ENCODE measurements at places on chromosomes 12 and 14. TPM values are rescaled to one million over a fixed set of nuclear protein-coding genes. Genes with fewer than 3 reads are reported as not detected.
A peak's percentile ranks its signal among the peaks of the same experiment; 100 is the strongest.

- DNase-seq = no peak
These were observed 6.6 kb upstream of the NOP2 start for GRCh38 chr12:6574576-6575295.

- peak; percentile 79 for DNase-seq
These were observed 105.2 kb downstream of the RBM19 start for GRCh38 chr12:113860950-113861349.

DNA sequence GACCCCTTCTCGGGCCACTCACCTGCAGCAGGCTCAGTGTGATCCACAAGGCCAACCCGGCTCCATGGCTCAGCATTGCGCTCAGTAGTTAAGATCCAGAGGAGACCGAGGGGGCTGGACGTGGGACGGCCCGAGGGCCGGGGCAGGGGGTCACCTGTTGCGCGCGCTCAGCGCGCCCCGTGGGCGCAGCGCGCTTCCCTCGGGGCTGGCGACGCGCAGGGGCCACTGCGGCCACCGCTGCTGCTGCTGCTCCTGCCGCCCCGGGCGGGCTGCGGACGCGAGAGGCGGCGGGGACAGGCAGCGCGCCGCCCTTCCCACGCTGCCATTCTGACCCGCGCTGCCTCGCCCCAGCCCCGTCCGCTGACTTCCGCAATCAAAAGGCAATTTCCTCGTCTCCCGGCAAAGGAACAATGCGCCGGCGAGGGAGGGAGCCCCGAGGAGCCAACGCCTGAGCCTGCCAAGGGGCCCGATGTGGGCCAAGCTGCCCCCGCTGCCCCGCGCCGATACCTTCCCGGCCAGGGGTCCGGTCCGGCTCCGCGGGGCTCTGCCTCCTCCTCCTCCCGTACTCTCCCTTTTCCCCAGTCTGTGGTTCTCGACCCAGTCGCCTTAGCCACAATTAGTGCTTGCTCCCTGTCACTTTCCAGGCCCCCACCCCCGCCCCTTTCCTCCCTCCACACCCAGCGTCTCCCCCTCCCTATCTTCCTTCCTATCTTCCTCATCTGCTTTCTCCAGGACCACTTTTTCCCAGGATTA is 27.3 kb downstream of the PTPRB start:
- peak; percentile 45 for DNase-seq

DNA sequence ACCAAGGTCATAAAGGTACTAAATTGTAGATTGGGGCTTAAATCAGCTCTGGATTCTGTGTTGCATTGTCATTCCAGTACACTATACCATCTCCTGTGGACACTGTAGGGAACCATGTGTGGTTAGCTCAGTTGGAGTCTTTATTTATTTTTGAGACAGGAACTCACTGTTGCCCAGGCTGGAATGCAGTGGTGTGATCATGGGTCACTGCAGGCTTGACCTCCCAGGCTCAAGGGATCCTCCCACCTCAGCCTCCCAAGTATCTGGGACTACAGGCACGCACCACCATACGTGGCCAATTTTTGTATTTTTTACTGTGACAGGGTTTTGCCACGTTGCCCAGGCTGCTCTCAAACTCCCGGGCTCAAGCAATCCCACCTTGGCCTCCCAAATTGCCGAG is 6.7 kb downstream of the PAPOLA start:
- peak; percentile 32 for DNase-seq

DNA sequence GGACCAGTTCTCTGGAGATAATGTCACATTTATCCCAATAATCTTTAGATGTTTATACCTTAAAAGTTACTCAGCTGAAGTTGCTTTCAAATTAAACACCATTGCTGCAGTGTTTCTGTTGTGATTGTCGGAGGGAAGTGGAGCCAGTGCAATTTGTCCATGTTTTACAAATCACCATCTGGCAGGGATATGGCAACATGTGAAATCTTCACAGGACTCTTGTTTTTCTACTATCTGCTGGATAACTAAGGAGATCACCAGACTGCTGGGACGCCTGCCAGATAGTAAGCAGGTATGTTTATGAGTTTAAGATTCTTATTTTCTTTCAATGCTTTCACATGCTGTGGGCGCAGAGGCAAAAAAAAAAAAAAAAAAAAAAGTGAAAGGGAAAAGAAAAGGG is 100.3 kb upstream of the SOX5 start:
- no peak for DNase-seq

DNA sequence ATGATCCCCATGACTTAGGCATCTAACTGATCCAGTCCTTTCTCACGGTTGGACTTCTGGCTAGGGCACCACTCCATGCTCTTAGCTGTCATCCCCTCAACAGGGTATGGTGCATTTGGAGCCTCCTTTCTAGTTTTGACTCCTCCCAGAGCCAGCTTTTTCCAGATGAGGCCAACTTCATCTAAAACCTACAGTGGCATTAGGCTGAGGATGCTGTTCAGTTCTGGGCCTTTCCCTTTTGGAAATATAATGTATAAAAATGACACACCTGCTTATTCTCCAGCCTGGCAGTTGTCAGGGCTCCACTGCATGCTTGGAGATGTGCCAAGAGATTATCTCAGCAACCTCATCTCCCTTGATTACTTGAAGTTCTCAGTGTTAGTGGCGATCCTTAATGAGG is 239.7 kb downstream of the EMP1 start:
- no peak for DNase-seq

Gene PTGER2
- 0.54 TPM for total RNA-seq

Gene SLC17A8
- total RNA-seq = not detected

Gene GRIP1
- 0.12 TPM for total RNA-seq

Gene RND1
- not detected for total RNA-seq

Gene PPM1H
- 5.2 TPM for total RNA-seq

Measured in M059J (cell line).